NCI-H226 (cell line): ENCODE measurements at places on chromosomes 1 and 21.

- no peak for DNase-seq
Observed at GRCh38 chr21:43034826-43035225, 40.8 kb downstream of the CBS start.

DNA sequence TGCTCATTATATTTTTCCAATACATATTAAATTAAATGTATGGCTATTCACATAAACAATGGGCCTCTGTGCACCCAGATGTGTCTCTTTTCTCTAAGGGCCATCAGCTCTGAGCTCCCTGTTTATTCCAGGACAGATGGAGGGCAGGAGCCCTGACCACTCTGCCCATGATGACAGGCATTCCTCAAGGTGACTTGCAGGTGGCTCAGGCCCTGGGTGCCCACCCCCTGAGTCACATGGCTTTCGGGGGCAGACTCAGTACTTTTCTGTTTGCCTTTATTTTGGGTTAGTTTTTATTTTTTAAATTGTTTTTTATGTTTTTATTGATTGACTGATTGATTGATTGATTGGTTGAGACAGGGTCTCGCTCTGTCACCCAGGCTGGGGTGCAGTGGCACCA is 6.4 kb upstream of the LRP8 start:
- DNase-seq, result no peak

DNA sequence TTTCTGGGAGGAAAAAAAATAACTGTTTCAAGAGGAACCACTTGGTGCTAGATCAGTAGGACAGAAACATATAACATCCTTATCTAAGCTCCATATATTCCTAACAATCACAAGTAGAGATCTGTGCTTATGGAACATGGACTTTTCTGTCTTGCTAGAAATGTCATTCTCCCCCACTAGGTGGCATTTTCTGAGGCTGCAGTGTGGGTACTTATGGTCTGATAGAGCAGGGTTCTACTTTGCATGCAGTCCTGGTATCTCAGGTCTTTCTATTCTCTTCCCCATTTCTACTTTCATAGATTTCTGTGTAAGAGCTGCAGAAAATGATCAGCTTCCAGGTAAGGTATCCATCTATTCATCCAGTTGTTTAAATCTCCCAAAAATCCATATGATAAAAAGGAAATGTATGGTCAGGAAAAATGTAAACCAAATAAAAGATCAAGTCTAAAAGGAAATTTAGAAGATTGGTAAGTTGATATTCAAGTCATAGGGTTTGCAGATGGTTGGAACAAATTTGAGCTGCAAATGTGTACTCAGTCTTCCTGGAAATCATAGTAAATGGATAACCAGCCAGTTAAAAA is 1.5 kb downstream of the ZNF684 start:
- peak; percentile 2 for DNase-seq

GRCh38 chr1:209406168-209406567 is 177.3 kb upstream of the CAMK1G start:
- no peak for DNase-seq

DNA sequence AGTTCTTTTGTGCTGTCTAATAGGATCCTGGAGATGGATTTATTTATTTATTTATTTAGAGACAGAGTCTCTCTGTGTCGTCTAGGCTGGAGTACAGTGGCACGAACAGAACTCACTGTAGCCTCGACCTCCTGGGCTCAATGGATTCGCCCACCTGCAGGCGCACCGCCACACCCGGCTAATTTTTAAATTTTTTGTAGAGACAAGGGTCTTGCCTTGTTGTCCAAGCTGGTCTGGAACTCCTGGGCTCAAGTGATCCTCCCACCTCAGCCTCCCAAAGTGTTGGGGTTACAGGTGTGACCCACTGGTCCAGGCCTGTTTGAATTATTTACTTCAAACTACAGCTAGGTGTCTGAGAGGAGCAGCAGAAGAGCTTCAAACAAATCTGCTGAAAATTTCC is 9.6 kb upstream of the SPEN start:
- no peak for DNase-seq

GRCh38 chr1:3596663-3597598 is 14.4 kb downstream of the MEGF6 start:
- DNase-seq, result no peak

- no peak for DNase-seq
Observed at GRCh38 chr1:162389021-162389818, 7.7 kb downstream of the C1orf226 start.

GRCh38 chr1:28200234-28200873 is 23.9 kb upstream of the PTAFR start:
- DNase-seq, result no peak

GRCh38 chr1:59601041-59601441 is 213.7 kb upstream of the HOOK1 start:
- DNase-seq, result peak; percentile 69

DNA sequence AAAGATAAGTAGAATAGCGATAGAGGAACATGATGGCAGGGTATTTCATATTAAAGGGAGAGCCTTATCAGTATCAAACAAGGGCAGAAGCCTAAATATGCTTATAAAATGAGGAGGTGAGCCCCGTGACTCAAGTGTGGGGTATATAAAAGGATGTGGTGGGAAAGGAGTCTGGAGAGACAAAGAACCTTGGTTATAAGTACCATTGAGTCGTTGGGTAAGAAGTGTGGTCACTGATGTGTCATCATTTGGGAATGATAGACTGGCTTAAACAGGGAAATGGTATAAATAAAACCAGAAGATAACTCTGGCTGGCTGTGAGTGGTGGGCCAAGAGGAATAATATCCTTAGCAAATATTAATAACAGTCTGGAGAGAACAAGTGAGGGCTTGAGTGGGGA is 10.9 kb upstream of the CD5L start:
- no peak for DNase-seq

DNA sequence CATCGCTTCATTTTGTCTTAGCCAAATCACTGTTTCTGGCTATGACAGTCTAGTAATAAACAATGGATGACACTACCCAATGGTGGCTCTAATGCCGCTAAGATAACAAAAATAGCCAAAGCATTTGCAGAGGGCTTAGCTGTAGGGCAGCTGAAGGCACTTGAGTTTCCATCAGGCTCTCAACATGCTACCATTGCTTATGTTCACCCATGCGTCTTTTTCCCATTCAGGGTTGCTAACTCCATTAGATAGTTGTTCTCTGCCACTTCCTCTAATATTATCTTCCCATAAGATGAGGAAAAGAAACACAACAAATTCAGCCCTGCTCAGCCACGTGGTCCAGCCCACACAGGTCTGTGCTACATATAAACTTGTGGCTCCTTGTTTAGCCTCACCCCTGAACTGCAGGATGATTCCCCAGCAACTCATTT is 159.6 kb downstream of the TOMM20 start:
- DNase-seq, result no peak

DNA sequence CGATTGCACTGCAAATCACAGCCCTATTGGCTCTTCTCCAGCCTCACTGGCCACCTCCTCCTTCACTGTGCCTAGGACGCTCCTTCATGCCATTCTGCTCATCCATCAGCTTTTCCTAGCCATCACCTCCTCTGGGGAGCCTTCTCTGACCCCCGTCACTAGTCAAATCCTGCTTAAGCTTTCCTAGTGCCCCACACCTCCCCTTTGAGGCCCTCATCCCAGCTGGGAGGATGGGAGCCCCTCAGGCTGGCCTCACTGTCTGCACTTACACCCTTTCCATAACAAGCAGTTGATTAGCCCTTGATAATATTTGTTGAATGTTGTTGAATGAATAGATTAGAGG is 50.7 kb downstream of the KLHDC7A start:
- DNase-seq, result no peak

GRCh38 chr1:85494904-85495266 is 29.9 kb upstream of the DDAH1 start:
- peak; percentile 13 for DNase-seq

DNA sequence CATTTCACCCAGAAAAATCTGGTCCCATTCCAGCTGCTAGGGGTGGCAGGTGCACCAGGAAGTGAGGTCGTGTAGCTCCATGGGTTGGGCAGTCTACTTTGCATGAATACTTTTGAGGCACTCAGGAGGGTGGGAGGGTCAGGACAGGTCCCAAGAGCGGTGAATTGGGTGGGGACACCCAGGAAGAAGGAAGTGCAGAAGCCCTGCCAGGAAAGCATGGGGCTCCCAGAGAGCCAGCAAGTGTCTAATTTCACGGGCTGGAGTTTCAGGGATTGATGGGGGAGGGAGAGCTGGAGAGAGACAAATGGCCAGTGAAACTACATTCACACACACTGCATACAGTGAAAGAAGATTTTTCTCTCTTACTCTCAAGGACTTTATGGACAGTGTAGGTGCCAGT is 137.8 kb downstream of the GALNT2 start:
- no peak for DNase-seq

- no peak for DNase-seq
Observed at GRCh38 chr21:26130249-26130881, 40.2 kb downstream of the APP start.

- DNase-seq, result no peak
Observed at GRCh38 chr1:9410737-9411297, 118.1 kb downstream of the SPSB1 start.

GRCh38 chr1:118335331-118335732 is 150.3 kb upstream of the SPAG17 start:
- no peak for DNase-seq

DNA sequence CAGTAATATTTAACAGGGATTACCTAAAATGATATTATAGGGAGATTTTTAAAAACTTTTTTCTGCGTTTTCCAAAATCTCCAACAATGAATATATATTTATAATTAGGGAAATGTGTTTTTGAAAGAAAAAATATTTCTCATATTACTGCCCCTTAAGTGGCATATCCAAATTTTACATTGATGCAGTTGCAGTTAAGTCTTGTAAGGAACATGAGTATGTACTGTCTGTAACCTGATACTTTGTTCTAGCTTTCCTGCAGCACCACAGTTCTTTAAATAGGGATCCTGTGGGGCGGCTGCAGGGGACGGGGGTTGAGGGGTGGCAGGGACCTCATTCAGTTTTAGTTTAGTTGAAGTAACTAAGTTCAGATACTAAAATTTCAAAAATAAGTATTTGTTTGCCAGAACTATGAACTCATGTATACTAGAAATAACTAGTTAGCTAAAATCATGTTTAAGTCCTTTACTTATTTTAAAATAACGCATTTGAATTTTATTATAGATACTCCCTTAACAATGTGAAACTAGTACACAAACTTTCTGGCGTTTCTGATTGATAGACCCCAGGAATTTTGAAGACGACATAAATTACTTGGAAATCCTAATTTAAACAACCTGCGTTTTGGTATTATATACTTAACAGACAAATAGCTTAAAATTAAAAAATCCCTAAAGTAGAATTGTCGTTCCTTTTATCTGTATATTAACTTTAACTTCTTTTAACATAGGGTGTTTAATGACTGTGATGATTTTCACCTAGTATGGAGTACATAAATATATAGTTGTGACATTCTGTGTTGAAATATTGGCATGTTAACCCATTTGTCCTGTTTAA is 639 bp upstream of the DNAJB4 start:
- DNase-seq, result peak; percentile 53

DNA sequence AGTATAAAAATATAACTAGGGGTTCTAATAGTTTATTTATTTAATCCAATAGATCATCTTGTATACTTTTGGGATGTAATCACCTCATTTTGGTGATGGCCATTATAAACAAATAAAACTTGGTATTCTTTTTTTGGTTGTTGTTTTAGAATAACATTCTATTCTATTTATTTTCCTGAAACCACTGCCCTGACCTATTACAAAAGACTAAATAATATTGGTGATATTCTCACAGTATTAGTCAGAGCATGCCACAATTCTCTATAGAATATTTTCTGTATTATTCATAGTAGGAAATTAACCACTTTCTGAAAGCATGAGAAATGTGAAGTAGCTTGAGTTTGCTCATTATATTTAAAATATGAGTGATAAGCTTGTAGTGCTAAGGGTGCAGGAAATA is 54.1 kb upstream of the LRRC7 start:
- peak; percentile 56 for DNase-seq
